ENCODE measurements at places on chromosomes 4 and X.

GRCh38 chr4:174016251-174016650 is 267.2 kb downstream of the FBXO8 start:
- DNase-seq = no peak

GRCh38 chr4:41136456-41136855 is 77.9 kb downstream of the APBB2 start:
- DNase-seq = no peak

- DNase-seq = no peak
Observed at GRCh38 chr4:93617606-93618005, 210.9 kb upstream of the ATOH1 start.

GRCh38 chr4:51835079-51835478 is 7.9 kb upstream of the DCUN1D4 start:
- no peak for DNase-seq

DNA sequence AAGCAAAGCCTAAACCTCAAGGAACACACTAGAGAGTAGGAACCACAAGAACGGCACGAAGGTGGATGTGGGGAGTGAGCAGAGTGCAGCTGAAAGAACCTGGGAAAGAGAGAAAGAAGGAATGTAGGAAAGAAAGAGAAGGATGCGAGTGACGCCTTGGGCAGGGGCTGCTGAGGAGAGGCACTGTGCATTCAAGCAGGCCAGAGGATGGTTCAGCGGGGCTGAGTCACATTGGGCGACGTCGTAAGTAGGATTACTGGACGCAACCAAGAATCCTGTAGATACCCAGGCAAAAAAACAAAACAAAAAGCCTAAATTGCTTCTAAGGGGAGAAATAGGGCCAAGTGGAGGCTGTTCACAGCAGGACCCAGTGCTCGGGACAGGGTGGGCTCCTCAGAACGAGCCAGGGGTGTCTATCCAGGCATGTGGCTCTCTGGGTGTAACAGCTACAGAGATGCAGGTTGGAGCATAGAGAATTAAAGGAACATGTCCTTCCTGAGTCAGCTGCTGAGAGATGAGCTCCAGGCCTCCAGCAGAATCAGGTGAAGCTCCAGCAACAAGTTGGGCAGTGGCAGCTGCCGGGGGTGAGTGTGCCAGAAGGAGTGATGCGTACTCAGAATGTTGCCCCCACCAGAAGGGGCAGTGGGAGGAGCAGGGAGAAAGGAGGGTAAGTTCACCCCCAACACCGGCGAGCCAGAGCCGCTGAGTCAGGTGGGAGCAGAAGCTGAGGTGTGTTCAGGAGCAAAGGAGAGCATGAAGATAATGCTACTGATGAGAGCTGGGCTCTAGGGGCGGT is 38.6 kb downstream of the NELFA start:
- DNase-seq = no peak

- no peak for DNase-seq
Observed at GRCh38 chr4:85600501-85600900, 125.6 kb downstream of the ARHGAP24 start.

DNA sequence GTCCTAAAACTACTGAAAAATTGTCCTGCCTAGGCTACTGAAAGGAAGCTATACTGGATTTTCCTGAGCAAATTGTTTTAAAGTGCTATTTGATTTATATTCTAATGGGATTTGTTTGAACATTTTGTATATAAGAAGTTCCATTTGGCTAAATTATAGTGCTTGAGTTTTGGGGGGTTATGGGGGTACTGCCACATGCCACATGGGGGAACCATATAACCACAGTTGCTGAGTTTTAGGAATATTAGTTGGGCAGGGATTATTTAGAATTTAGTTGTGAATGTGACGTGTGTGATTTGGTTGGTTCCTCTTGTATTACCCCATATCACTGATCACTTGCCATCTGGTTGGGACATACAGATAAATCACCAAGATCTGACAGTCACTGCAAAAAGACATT is 224.5 kb upstream of the TAPT1 start:
- DNase-seq = no peak

GRCh38 chr4:115580901-115581300 is 467.5 kb upstream of the NDST4 start:
- DNase-seq = no peak

- DNase-seq = no peak
Observed at GRCh38 chrX:19616959-19617358, 101.7 kb upstream of the MAP3K15 start.

GRCh38 chr4:104420766-104421165 is 73.9 kb downstream of the CXXC4 start:
- DNase-seq = no peak

DNA sequence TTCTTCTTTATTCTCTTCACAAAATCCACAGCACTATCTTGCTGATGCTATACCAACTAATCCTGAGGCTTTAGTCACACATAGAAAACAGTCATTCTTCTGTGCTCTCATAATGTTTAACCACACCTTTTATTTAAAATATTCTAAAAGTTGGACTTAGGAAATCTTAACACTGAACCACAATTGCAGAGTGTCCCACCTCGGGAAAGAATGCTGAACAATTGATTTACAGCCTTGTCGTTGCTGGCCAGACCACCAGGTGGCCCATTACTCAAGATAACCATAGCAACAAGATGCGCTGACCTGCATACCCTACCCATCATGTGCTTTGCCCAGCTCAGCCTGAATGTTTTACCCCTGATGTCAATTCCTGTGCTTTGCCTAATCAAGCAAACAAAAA is 100.8 kb downstream of the ARSJ start:
- DNase-seq = no peak

- DNase-seq = no peak
Observed at GRCh38 chr4:872241-872981, 46.5 kb upstream of the CPLX1 start.

- DNase-seq = no peak
Observed at GRCh38 chr4:3340038-3340699, 47.3 kb downstream of the RGS12 start.

- DNase-seq = no peak
Observed at GRCh38 chrX:148466292-148466691, 34.1 kb upstream of the AFF2 start.

DNA sequence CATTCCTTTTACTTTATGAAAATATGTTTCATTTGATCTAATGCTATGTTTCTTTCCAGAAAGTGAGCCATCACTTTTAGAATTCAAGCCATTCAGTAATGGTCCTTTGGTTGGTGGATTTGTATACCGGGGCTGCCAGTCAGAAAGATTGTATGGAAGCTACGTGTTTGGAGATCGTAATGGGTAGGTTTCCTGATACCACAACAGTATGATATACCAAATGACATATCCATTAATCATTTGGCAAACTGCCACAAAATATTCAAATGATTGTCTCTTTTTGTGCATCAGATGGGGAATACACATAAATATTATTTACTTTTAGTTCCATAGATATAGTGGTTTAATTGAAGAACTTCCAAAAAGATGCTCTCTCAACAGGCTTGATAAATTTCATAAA is 68.2 kb downstream of the HHIP start:
- DNase-seq = no peak

GRCh38 chr4:7654550-7655445 is 220.1 kb upstream of the PSAPL1 start:
- DNase-seq = no peak

- no peak for DNase-seq
Observed at GRCh38 chr4:144171697-144172096, 31.2 kb upstream of the GYPA start.

GRCh38 chrX:2516623-2517022 is 15.8 kb upstream of the DHRSX start:
- DNase-seq = no peak

- no peak for DNase-seq
Observed at GRCh38 chrX:9942086-9942485, 25.1 kb upstream of the CLDN34 start.

GRCh38 chr4:78362310-78362709 is 189.3 kb upstream of the ANXA3 start:
- DNase-seq = no peak

DNA sequence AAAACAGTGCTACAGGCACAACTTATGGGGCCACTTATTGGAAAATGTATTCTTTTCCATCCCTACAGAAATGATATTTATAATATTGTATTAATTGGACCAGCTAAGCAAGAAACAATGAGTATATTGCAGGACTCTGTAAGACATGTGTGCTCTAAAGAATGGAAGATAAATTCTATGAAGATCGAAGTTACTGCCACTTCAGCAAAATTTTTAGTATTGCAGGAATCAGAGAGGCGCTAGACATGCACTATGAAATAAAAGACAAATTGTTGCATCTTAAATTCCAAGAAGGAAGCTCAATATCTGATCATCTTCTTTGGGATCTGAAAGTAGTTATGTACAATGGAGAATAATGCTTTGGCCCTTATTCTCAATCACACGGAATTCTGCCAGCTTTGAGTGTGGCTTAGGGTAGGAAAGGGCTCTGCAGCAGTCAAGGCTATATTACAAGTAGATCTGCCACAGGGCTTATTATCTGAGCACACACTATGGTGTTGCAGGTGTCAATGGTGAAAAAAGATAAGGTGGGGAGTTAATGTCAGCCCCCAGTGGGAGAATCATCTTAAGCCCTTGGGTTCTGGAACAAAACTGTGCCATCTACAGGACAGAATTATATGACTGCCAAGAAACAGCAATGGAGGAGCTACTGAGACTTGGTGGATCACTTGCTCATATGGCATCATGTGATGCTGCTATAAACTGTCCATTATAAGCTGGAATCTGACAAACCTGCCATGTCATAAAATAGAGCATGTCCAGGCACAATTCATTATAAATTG is 334.0 kb upstream of the NDST3 start:
- DNase-seq = no peak

- DNase-seq = no peak
Observed at GRCh38 chr4:38985410-38986100, 46.7 kb downstream of the TMEM156 start.

DNA sequence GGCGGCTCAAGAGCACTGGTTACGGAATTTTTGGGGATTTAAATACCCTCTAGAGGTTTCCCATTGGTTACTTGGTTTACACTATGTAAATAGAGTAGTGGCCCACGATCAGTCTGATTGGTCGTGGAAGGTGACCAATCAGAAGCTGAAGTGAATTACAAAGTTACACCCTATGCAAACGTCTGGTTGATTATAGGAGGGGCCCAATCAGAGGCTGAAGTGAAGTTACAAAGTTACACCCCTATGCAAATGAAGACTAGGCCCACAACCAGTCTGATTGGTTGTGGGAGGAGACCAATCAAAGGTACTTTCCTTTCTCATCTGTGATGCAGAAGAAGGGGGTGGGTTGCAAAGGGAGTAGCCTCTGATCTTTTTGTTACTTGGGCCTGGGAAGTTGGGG is 45.1 kb upstream of the HSD17B10 start:
- DNase-seq = no peak

- no peak for DNase-seq
Observed at GRCh38 chr4:77145842-77146185, 11.2 kb upstream of the CCNG2 start.

DNA sequence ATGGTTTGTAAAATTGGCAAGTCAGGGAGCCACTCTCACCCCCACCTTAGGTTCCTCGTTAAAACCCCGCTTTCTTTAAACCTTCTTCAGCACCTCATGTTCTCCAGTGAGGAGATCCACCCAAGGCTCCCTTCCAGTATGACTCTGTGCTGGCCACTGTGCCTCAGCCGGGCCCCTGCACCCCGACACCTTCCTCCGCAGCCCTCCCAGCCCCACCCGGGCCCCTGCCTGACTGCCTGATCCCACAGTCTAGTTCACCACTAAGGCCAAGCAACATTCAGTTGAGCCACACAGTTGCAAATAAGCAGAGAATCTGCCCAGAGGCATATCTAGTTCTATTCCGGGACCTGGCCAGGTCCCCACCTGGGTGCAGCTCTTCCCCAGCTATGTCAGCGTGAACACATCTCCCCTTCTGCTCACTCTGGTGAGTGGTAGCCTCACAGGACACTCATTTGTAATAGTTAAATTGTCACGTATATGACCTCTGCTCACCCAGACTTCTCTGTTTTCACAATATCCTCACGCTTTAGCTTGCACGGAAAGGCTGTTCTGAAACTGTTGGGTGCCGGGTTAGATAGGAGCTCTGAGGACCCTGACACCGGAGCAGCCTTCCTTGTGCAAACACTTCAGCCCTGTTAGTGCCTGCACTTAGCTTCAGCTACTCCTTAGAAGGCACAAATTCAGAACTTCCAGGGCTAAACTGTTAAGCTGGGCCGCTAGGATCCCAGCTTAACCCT is 146.8 kb downstream of the DCTD start:
- peak; percentile 1 for DNase-seq

DNA sequence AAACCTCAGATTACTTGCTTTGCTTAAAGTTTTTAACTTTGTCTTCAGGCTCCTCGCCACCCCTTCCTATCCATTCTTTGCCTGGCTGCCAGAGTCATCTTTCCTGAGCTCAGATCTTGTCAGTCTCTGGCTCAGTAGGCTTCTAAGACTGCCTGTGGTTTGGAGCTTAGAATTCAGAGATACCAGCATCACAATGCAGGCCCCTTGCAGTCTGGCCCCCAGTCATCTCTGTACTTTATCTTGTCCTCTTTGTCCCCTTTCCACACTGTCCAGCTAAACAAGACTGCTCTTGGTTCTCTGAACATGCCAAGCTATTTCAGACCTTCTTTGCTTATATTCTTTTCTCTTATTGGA is 3.0 kb downstream of the KIAA0232 start:
- no peak for DNase-seq

- DNase-seq = no peak
Observed at GRCh38 chr4:46994007-46994405, 625 bp upstream of the GABRA4 start.

- DNase-seq = no peak
Observed at GRCh38 chr4:122666527-122667245, 45.8 kb upstream of the IL21 start.

DNA sequence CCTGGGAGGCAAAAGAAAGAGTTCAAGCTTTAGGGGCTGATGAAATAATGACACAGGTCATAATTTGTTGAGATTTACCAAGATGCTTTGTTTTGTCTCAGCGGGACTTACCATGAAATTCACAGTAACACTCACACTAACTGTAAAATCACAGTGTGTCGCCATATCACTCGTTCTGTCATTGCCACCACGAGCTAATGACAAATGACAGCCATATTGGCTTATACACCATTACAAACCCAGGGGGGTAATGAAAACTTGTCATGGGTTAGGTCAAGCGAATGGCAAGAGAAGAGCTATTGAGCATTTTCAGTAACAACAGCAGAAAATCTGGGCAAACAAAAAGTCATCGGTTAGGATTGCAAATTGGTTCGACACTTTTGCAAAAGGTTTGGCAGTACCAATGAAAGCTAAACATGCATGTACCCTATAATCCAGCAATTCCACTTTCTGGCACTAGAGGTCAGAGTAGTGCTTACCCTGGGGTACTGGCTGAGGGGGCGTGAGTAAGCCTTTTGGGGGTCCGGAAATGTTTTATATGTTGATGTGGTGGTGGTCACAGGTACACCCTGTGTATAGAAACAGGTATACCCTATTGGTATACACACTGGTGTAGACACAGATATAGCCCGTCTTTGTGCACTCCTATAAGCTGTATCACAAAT is 83.9 kb upstream of the RAI2 start:
- DNase-seq = no peak

GRCh38 chr4:177386278-177386815 is 55.9 kb downstream of the AGA start:
- DNase-seq = no peak

Measured in NCI-H2029 (cell line).